ENCODE measurements at places on chromosomes 6 and 20.

GRCh38 chr20:507761-508332 lies 35.7 kb downstream of the CSNK2A1 start:
- DNase-seq, result no peak

GRCh38 chr6:42394881-42395620 lies 56.7 kb downstream of the TRERF1 start:
- DNase-seq, result no peak

- DNase-seq, result no peak
Observed at GRCh38 chr6:150230832-150231524, 88.1 kb downstream of the PPP1R14C start.

DNA sequence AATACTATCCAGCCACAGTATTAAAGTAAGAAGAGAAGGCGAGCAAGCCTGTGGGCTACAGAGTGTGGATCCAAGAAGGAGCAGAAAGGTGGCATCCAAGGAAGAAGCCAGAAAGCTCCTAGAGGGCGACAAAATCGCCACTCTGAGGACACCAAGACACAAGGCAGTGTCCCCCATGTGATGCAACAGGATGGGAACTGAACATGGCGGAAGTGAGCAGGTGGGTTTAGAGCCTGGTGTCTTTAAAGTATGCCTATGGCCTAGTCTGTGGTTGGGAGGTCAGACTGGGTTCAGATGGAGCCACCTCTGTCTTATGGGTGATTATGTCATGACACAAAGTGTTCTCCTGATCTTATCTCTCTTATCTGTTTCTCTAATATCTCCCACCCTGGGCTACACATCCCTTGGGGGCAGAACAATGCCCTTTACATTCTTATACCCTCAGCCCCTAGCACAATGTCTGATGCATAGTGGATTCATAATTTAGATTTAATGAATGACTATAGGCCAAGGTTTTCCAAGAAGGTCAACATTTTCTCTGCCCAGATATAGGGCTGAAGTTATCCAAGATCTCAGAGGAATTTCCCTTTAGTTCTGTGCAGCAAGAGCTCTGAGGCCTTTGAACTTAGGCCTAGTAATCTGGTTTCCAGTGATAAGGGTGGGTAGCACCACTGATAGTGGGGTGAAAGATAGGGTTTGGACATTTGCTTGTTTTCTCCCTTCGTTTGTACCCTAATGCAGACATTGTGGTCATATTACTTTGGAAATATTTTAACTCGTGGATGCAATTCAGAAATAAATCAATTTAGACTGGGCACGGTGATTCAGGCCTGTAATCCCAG lies 167.3 kb upstream of the AKIRIN2 start:
- no peak for DNase-seq

DNA sequence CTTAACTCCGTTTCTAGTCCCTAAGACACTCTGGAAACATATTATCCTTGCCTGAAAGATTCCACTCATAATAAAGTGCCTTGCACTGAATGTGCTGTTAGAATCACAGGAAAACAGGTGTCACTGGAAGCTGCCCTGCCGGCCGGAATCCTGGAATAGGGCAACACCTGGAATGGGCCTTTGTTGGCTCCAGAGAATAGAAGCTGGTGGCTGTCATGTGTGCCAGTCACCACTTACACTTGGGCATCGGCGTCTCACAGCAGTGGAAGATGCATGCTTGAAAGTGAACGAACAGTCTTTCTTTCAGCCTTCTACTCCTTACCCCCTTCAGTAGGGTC lies 90.8 kb upstream of the AFDN start:
- no peak for DNase-seq

GRCh38 chr6:1312473-1313367 lies 822 bp downstream of the FOXQ1 start:
- no peak for DNase-seq

- no peak for DNase-seq
Observed at GRCh38 chr6:158290659-158291058, 21.6 kb upstream of the TULP4 start.

DNA sequence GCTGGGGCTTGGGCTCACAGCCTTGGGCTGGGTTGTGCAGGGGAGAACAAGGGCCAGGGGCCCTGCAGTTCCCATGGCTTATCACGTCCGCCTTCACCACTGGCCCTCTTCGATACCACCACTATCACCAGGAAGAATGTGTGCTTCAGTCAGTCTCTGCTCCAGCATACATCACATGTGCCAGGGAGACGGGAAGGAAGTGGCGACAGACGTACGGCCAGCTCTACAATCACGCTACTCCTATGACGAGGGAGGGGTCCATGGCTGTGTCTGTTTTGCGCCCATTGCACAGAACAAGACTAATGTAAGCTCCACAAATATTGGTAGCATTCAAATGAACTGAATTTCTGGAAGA lies 72.1 kb downstream of the TRAM2 start:
- no peak for DNase-seq

- DNase-seq, result no peak
Observed at GRCh38 chr6:7461416-7461815, 71.8 kb downstream of the RIOK1 start.

GRCh38 chr6:132933090-132933489 lies 118.7 kb downstream of the RPS12 start:
- no peak for DNase-seq

DNA sequence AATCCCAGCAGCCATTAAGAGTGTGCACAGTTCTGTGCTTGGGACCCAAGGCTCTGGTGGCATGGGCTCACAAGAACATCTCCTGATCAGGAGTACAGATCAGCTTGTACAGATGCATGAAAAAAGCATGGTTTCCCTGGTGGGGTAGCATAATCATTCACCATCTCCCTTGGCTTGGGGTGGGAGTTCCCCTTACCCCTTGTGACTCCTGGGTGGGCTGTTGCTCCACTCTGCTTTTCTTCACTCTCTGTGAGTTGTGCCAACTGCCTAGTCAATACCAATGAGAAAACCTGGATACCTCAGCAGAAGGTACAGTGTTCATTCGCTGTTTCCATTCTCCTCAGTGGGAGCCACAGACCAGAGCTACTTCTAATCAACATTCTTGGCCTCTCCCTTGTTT lies 13.6 kb upstream of the HLA-DQB1 start:
- no peak for DNase-seq

All from DMS79 (cell line).